ENCODE measurements at places on chromosomes 13 and 19. TPM values are rescaled to one million over a fixed set of nuclear protein-coding genes. Genes with fewer than 3 reads are reported as not detected.
A peak's percentile ranks its signal among the peaks of the same experiment; 100 is the strongest.

Gene CGB7
- total RNA-seq: not detected

Gene NOVA2
- 0.37 TPM for total RNA-seq

Gene AMER2
- not detected for total RNA-seq

Gene ACP7
- total RNA-seq: not detected

GRCh38 chr13:68291595-68291994 lies 1061.5 kb upstream of the PCDH9 start:
- no peak for DNase-seq

DNA sequence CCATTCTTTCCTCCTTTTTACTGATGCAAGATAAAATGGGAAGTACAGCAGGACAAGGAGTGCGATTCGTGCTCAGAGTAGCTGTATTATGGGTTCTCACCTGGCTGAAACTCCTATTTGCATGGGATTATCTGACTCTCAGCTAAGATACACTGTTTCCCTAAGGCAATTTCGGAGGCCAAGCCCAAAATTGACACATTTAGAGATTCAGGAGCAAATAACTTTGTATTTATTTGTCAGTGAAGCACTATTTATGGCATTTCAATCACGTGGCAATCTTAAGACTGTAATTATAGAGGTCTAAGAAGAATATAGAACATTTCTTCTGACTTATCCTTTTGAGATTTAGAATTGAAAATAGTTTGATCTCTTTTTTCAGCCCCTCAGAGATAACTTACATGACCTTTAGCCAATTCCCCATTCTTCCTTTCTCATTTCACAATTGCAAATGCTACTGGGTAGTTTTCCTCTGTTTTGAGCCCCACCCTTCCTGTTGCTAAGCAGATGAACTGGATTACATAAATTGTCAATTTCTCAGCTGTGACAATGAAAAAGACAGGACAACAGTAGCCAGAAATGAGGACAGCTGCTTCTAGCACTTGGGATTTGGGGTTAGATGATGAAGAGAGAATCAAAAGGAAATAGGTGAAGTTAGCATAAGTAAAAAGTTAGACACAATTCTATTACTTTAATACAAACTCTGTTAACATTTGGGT lies 122.7 kb upstream of the FRY start:
- no peak for DNase-seq

GRCh38 chr19:17863520-17864182 lies 3.9 kb downstream of the RPL18A start:
- DNase-seq: no peak

- DNase-seq: no peak
Measured at GRCh38 chr13:40648040-40648439, 18.4 kb downstream of the FOXO1 start.

GRCh38 chr13:52128714-52129700 lies at the start of gene NEK5:
Gene NEK5 (minus strand): TSS chr13:52129073. CDS start chr13:52127482, 1,591 bp downstream.
- peak; percentile 11 for DNase-seq

DNA sequence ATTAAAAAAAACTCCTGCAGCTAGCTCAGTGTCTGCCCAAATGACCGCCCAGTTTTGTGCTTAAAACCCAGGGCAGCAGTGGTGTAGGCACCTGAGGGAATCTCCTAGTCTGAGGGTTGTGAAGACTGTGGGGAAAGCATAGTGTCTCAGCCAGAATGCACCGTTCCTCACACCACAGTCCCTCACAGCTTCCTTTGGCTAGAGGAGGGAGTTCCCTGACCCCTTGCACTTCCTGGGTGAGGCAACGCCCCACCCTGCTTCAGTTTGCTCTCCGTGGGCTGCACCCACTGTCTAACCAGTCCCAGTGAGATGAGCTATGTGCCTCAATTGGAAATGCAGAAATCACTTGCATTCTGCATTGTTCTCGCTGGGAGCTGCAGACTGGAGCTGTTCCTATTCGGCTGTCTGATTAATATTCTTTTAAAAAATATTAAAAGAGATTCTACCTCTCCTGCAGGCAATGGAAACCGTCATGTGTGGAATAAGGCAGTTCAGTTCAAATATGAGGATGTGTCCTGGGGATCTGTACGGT lies 645.7 kb downstream of the FGF9 start:
- DNase-seq: no peak
